ENCODE measurements at places on chromosomes 5 and 9.
A peak's percentile ranks its signal among the peaks of the same experiment; 100 is the strongest.

- peak; percentile 40 for DNase-seq
Measured at GRCh38 chr9:101387871-101388506, 3.2 kb upstream of the BAAT start.

- peak; percentile 43 for DNase-seq
Measured at GRCh38 chr5:82793808-82794419, 283.3 kb downstream of the TMEM167A start.

- no peak for DNase-seq
Measured at GRCh38 chr5:2680979-2681378, 70.5 kb downstream of the IRX2 start.

DNA sequence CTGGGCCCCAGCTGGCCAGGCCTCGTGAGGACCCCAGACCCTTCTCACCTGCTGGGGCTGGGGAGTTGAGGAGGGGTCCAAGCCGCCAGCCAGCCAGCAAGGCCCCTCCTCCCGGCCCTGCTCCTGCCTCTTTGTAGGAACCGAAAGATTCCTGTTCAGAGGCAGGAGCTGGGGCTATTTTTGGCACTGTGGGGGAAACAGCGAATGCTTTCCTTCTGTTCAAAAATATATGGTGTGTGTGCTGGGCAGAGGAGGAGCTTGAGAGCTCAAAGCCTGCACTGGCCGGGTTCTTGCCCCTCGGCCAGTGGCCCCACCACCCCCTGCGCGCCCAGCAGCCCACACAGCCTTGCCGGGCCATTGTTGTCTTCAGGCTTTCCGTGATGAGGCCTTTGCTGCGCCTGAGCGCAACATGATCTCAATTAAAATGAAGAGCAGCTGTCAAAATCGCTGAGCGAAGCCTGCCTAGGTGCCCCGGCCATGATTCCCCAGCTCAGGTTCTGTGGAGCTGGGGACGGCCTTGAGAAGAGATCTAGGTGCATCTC is 13.4 kb downstream of the NCS1 start:
- no peak for DNase-seq

GRCh38 chr5:68071736-68072135 is 143.8 kb upstream of the PIK3R1 start:
- DNase-seq, result no peak

GRCh38 chr5:155485386-155485785 is 471.8 kb downstream of the KIF4B start:
- no peak for DNase-seq

DNA sequence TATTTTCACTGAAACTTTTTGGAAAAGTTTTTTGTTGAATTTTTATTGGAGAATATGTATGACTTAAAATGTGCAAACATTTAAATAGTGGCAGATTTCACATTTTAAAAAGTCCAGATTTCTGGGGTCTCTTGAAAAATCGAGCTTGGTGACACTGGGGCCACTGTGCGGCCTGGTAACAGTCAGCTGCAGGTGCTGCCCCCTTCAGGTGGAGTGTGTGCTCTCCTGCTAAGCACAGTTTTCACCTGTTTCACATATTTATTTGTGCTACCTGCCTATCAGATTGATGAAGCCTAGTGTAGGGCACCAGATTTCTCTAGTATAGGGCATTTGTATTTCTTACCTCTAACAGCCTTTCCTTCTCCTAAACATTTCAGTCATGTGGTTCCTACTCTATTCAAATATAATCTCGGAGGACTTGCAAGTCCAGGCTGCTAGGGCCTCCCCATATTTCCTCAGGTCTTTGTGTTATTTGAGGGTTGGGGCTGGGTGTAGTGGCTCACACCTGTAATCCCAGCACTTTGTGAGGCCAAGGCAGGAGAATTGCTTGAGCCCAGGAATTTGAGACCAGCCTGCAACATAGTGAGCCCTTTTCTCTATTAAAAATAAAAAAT is 95.8 kb upstream of the KLF9 start:
- peak; percentile 38 for DNase-seq

DNA sequence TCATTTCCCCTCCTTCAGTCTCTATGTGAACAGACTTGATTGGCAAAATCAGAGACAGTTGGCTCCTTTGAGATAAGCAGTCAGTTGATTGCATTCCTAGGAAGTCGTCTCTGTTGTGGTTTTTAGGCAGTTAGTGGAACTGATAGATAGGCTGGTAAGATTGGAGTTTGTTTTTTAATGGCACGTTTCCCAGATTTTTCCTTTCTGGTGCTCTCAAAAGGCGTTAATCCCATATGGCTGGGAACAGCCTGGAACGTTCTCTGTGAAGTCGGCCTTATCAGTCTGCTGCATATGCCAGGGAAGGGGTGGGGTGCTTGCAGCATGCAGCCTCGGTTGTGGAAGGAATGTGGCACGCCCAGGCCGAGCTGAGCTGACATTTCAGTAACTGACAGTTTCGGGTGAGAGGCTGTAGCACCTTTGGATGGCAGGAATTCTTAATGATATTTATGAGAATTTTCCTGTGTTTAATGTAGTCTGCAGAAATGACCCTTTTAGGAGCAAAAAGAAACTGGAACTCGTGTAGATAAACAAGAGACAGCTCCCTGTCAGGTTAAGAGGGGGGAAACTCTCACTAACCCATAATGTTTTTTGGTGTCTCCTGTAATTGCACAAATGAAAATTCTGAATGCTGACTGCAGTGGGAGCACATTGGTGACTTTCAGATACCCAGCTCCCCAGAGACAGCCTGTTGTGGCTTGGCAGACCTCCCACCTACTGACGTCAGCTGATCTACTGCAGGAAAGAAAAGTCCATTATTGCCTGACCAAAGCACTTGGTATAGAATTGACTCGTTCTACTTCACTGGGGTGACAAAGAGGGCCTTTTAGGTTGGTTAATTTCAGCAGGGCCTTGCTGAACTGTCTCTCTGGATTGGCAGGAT is 6.3 kb downstream of the SPTAN1 start:
- peak; percentile 97 for DNase-seq

GRCh38 chr9:87111010-87111409 is 163.7 kb upstream of the GAS1 start:
- DNase-seq, result no peak

- peak; percentile 60 for DNase-seq
Measured at GRCh38 chr5:61306531-61307131, 25.4 kb upstream of the ZSWIM6 start.

DNA sequence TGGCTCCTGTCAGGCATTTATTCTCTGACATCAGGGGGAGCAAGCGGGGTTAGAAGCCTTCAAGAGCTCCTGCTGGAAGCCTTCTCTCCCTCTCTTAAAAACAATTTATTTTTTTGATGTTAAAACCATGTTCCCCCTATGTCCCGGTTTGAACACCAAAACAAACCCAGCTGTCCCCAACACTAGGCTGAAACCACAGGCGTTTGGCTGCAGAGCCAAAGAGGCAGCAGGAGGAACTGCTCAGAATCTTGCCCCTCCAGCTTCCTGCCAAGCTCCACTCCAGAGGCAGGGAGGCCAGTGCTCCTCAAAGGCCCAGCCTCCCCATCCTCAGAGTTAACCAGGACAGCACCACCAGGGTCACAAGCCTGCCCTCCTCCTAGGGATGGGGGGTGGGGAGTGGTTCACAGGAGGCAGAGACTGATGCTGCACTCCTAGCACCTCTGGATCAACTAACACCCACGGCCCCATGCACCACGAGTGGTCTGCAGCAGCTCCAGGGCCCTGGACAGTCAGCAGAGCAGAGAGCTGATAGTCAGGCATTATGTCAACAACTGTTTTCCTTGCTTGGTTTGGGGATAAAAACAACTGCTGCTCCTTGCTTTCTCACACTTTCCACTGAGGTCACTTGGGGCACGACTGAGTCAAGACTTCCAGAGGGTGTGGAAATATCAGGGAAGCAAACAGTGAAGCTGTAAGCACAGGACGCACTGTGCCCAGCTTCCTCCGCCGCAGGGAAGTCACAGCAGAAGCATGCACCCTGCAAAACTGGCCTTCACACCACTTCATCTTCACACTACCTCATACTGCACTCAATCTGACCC is 96.5 kb upstream of the ADRA1B start:
- DNase-seq, result no peak

GRCh38 chr9:89400403-89401116 is 82.3 kb downstream of the SECISBP2 start:
- DNase-seq, result peak; percentile 86

GRCh38 chr9:120191141-120191540 is 388.8 kb downstream of the CDK5RAP2 start:
- DNase-seq, result no peak

- no peak for DNase-seq
Measured at GRCh38 chr5:106489004-106489403, 1181.7 kb downstream of the EFNA5 start.

- no peak for DNase-seq
Measured at GRCh38 chr9:123943671-123944070, 13.7 kb upstream of the DENND1A start.

GRCh38 chr9:3692606-3693005 is 166.8 kb upstream of the RFX3 start:
- DNase-seq, result no peak

DNA sequence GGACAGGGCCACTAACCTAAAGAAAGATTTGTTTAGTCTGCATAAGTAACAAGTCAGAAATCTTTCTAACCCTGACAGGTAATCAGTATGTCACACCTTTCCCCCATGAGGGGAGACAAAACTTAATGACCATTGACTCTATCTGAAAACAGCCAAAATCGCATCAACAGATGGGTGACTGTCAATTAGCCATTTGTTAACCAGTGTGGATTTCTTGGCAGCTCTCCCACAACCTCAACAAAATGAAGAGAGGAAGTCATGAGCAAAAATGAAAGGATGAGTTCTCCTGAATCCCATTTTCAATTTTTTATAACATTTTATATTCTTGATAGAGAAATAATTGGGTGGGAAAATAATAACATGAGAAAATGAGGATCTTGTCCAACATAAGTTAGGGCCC is 84.6 kb upstream of the SNX2 start:
- DNase-seq, result no peak

DNA sequence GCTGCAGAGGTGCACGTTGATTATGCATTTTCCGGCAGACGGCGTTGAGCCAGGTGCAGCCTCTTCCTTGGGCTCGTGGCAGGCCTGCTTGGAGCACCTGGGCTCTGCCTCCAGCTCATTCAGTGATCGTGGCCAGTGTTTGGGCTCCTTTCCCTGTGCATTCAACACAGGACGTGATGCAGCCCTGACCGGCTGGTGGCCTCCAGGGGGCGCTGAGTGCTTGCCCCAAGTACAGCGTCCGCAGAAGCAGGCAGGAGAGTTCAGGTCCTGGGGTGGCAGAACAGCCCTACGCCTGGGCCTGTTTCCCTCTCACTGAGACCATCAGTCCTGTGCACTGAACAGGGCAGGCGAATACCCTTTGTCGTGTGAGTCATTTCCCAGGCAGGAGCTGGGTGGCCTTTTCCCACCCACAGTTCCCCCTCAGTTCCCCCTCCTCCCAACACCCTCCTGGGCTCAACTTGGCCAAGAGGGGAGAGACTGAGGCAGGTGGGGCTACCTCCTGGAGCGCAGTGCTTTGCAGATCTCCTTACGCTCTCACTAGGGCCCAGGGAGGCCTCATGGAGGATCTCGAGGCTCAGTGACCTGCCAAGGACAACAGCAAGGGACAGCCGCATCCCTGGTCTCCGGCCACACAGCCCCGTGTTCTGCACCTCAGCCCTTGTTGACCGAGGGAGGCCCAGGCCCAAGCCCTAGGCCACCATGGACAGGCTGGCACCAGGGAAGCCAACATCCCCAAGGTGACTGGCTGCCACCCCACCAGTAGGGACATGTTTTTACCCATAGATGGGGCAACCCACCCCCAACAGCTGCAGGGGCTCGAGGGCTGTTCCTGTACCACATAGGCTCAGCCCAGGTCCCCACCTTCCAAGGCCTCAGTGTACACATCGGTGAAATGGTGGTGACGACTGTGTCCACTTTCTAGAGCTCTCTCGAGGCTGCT is 52.9 kb downstream of the LRSAM1 start:
- DNase-seq, result peak; percentile 42

- peak; percentile 17 for DNase-seq
Measured at GRCh38 chr9:91117959-91118703, 243.6 kb downstream of the AUH start.

DNA sequence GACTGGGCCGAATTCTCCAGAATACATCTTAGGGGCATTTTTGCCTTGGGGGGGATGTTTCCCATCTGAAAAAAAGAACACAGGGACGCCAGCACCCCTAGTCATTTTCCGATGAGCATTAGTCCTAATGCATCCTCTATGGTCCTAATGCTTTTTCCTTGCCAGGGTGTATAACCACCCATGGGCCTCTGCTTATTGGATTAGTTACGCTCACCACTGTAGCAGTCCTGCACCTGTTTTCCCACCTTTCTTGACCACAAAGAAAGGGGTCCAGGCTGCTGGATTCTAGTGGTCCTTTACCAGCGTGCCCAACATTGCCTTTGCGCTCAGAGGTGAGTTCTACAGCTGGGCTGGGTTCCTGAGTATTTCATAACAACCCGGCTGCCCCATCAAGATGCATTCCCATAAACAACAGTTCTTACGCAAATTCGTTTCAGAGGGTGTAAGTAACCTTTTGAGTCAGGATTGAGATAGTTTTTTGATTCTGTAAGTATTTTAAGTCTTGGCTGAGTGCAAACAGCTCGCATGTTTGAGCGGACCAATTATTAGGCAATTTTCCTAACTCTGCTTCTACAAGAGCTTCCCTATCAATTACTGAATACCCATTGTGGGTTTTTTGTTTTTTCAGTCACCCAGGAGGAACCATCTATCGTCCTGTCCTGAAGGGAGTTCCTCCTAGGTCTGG is 135.1 kb downstream of the DROSHA start:
- no peak for DNase-seq

DNA sequence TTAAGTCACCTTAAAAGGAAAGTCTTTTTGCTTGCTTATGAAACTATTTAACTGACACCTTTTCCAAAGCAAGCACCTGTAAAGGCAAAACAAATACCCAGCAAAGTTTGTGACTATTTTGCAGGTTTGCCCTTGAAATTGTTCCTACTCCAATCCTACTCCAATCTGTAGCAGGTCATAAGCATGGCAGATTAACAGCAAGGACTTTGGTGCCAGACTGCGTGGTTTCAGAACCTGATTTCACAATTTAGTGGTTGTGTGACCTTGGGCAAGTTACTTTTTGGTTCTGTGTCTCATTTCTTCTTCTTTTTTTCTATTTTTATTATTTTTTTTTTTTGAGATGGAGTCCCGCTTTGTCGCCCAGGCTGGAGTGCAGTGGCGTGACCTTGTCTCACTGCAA is 282.1 kb downstream of the RFX3 start:
- DNase-seq, result peak; percentile 31

GRCh38 chr9:126796758-126797157 is 8.1 kb upstream of the ZBTB43 start:
- no peak for DNase-seq

DNA sequence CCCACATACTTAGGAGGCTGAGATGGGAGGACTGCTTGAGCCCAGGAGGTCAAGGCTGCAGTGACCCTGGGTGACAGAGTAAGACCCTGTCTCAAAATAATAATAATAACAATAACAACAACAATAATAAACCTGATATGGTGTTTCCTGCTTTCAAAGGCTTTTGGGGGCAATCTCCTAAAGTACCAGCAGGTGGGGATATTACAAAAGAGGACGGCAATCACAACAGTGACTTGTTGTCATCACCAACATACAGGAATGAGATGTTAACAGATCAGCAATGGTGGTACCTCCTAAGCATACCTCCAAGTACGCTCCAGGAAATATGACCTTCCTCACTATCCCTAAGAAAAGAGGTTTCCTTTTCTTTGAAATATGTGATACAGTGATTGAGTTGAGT is 91.1 kb upstream of the RNF180 start:
- DNase-seq, result peak; percentile 20
